Prostate gland (tissue), 2 donors: ENCODE measurements at places on chromosomes 13 and 19. TPM values are rescaled to one million over a fixed set of nuclear protein-coding genes. Genes with fewer than 3 reads are reported as not detected.

GRCh38 chr13:100229603-100230002, 140.7 kb downstream of the PCCA start:
- no peak overlapping the region for H3K4me3 ChIP-seq
- no peaks in the 10 kb centered on the region for H3K36me3 ChIP-seq
- no peaks in the 10 kb centered on the region for H3K27me3 ChIP-seq
- peaks cover 8% of the 10 kb centered on the region for H3K4me1 ChIP-seq

ZNF426 gene
- 17.9 TPM for total RNA-seq

DNA sequence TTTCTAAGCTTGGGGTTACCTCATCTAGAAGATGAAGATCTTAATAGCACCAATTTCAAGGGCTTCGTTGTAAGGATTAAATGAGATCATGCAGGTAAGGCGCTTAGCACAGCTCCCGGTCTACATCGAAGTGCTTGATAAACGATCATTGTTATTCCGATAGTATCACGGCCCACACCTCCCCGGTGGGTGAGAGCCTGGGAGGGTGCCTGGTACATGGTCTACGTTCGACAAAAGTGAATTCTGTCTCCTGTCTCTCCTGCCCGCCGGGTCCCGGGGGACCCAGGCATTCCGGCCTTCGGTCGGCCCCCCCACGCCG, 501 bp upstream of the MYH14 start:
- no peak overlapping the region for H3K27ac ChIP-seq
- no peaks in the 10 kb centered on the region for H3K36me3 ChIP-seq
- no peaks in the 10 kb centered on the region for H3K27me3 ChIP-seq
- no peak for DNase-seq

DNA sequence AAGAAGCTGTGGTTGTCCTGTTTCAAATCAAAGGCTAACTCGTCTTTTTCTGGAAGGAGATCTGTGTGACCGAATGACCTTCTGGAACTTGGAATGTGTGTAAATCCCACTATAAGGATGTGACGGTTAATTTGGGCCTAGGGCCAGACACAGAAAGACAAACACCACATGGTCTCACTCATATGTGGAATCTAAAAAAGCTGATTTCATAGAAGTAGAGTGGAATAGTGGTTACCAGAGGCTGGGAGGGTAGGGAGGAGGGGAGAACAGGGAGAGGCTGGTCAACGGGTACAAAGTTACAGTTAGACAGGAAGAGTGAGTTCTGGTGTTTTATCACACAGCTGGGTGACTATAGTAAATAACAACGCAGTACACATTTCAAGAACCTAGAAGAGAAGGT, 39.3 kb upstream of the RGCC start:
- no peaks in the 10 kb centered on the region for H3K4me1 ChIP-seq
- H3K4me3 ChIP-seq = no peak overlapping the region
- DNase-seq = no peak
- no peak overlapping the region for H3K27ac ChIP-seq
